ENCODE measurements at places on chromosomes 4 and X. TPM values are rescaled to one million over a fixed set of nuclear protein-coding genes. Genes with fewer than 3 reads are reported as not detected.

STOX2 gene
- total RNA-seq, result 14.1 TPM

DKK2 gene
- total RNA-seq, result 0.52 TPM

ODAM gene
- not detected for total RNA-seq

BDH2 gene
- total RNA-seq, result 31.8 TPM

AMTN gene
- not detected for total RNA-seq

NKAP gene
- 6.1 TPM for total RNA-seq

CCNA2 gene
- total RNA-seq, result 35.6 TPM

FGFBP2 gene
- not detected for total RNA-seq

VCX gene
- not detected for total RNA-seq

ERVMER34-1 gene
- 0.13 TPM for total RNA-seq

NSUN7 gene
- 0.32 TPM for total RNA-seq

ZAR1 gene
- total RNA-seq, result not detected

F8A1 gene
- 10.7 TPM for total RNA-seq

MAGEA11 gene
- total RNA-seq, result not detected

HCFC1 gene
- total RNA-seq, result 35.6 TPM

KLHL4 gene
- total RNA-seq, result 0.56 TPM

TMSB15B gene
- 25.2 TPM for total RNA-seq

HELT gene
- not detected for total RNA-seq

FRMD7 gene
- total RNA-seq, result not detected

PRDM5 gene
- 6.4 TPM for total RNA-seq

SHISA3 gene
- total RNA-seq, result 4.3 TPM

PF4V1 gene
- not detected for total RNA-seq

SLC6A14 gene
- total RNA-seq, result under 0.01 TPM

NPY1R gene
- not detected for total RNA-seq

TLL1 gene
- 0.08 TPM for total RNA-seq

DMD gene
- total RNA-seq, result 8.9 TPM

HDX gene
- 6.4 TPM for total RNA-seq

SPANXA2 gene
- not detected for total RNA-seq

MAGEB10 gene
- not detected for total RNA-seq

ENPP6 gene
- 0.13 TPM for total RNA-seq

STAP1 gene
- not detected for total RNA-seq

MAP3K15 gene
- total RNA-seq, result 0.13 TPM

FAM9C gene
- total RNA-seq, result not detected

ZFYVE28 gene
- 8.0 TPM for total RNA-seq

CD40LG gene
- total RNA-seq, result not detected

PPARGC1A gene
- 7.4 TPM for total RNA-seq

SPP1 gene
- total RNA-seq, result 0.78 TPM

ELOVL6 gene
- total RNA-seq, result 15.2 TPM

FMR1NB gene
- not detected for total RNA-seq

GPR34 gene
- not detected for total RNA-seq

ZMAT1 gene
- total RNA-seq, result not detected

PCSK1N gene
- 3.2 TPM for total RNA-seq

SMIM10 gene
- total RNA-seq, result 11.3 TPM

POU3F4 gene
- total RNA-seq, result not detected

F11 gene
- not detected for total RNA-seq

ARHGAP36 gene
- not detected for total RNA-seq
